ENCODE measurements at places on chromosomes 12 and 14.

DNA sequence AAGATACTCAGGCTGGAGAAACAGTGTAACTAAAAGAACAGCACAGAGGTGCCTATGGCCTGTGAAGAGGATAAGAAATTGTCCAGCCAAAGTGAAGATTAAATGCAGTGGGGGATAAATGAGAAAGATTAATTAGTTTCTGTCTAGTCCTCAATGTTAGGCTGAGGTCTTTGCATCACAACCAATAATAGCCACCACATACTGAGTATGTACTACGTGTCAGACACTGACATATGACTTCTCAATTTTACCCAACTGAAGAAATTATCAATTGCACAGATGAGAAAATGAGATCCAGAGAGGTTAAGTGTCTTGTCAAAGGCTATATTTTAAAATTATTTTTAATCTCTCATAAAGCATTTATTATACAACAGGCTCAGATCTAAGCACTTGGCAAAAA, 285.9 kb downstream of the PDZRN4 start:
- DNase-seq = no peak

- peak; percentile 57 for DNase-seq
Measured at GRCh38 chr12:104494137-104494792, 37.5 kb downstream of the CHST11 start.

DNA sequence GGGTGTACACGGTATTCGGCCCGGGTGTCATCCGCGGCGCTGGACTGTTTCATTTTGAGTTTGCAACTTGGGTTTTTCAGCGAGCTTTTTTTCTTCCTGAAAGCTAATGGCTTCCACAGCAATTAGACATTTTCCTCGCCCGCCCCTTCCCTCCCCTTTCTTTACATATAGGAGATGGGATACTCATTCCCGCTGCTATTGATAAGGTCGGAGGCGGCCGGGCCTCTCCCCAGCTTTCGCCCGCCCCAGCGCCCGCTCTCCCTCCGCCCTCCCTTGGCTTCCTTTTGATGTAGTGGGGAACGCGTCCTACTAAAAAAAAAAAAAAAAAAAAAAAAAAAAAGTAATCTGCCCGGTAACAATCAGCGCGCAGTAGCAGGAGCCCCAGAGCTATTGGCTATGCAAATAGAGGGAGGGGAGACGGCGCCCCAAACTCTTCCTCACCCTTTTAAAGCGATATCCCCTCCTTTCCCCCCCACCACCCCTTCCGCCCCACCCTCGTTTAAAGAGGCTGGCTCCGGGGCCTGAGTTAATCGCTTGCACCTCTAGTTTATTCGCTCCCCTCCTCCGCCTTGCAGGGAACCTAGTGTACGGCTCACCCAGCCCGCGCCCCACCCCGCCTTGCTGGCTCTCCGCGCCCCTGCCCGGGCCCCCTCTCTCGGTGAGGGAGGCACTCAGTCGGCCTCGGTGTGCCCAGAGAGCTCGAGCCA, 1.7 kb upstream of the CCND2 start:
- DNase-seq = peak; percentile 74

DNA sequence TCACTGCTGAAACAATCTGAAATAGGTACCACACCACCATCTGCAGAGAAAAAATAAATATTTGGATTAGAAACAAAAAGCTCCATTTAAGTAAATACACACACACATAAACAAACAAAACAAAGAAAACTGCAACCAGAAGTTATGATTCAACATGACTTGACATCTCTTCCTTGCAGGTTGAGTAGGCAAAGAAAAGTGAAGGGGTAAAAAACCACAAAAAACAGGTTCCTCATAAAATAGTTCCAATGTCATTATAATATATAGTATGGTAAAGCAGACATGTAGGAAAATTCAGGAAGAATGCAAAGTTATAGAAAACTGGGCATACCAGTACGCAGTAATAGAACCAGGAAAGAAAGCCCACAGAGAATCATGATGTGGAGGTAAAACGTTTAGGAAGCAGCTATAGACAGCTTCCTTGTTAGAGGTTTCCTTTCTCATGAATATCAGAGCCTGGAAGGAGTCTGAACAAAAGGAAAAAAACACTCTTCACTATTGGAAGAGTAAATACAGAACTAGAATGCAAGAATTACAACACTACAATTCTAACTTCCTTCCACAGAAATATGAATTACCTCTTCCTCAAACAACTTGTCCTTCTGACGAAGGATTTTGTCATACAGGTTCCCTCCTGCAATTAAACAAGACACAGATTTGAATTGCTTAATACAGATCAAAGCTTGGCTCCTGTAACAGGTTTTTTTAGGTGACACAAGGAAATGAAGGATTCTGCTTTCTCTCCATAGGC, 6.1 kb downstream of the NEK9 start:
- DNase-seq = no peak

- DNase-seq = no peak
Measured at GRCh38 chr12:42140901-42141300, 3.8 kb downstream of the GXYLT1 start.

DNA sequence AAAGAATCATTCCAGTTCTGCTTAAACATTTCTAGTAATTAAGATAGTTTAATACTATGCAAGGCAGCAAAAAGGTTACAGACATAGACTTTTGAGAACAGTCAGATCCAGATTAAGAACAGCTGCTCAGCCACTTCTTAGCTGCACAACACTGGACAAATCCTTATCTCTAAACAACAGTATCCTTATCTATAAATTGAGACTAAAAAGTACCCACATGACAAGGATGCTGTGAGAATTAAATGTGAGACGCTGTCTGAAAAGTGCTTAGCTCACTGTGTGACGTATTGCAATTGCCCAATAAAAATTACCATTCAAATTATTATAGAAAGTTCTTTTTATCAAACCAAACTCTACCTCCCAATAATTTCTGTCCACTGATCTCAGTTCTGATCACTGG, 35.5 kb downstream of the BORCS5 start:
- no peak for DNase-seq

- DNase-seq = no peak
Measured at GRCh38 chr12:91931111-91931510, 214.5 kb downstream of the BTG1 start.

- no peak for DNase-seq
Measured at GRCh38 chr14:99426813-99427346, 53.8 kb downstream of the SETD3 start.

GRCh38 chr14:97298331-97298730, 501.1 kb downstream of the VRK1 start:
- no peak for DNase-seq

All from stimulated activated CD8-positive, alpha-beta memory T cell treated with anti-CD3 and anti-CD28 coated beads, Interleukin-4, amount 100 ng/mL, for 4 hours (primary cell).